ENCODE measurements at places on chromosomes 1 and 21.

DNA sequence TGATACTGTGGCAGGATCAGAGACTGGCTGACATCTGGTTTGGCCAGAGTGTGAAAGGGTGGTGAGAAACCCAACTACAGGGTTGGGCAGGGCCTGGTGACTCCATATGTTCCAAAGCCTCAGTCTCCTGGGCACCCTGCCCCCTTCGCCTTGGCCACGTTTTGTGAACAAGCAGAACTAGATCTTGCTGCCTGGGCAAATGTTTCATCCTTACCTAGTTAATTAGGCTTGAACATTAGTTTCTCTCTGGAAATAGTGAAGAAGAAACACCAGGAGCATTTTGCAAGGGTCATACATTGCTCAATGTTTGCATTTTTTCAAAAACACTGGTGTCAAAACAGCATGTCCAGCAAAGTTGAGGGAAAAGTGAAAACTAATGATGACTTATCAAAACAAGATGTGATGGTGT is 60.5 kb downstream of the MAP3K7CL start:
- no peak for DNase-seq

- no peak for DNase-seq
These were observed 47.3 kb downstream of the EIF2B3 start for GRCh38 chr1:44939061-44939460.

DNA sequence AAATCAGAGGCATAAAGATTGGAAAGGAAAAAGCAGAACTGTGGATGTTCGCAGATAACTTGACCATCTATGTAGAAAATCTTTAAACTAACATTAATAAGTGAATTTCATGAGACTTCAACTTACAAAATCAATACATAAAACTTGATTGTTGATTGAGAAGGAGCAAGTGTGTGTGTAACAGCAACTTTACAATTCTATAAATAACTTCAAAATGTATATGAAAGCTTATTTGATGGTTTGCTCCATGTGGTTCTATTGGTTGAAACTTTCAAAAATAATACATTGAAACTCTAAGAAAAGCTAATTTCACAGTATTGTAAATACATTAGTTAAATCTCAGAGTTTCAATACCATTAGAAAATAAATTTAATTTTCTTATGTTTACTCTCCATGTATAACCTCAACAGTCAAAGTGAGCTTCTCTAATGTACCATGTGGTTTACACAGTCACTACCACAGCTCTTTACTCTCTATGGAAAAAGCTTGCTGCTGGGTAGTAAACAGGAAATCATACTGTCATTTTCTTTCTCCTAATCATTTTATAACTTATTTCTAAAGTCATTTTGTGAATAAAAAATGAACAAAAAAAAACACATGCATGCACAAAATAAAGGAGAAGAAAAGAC is 12.0 kb downstream of the AKT3 start:
- no peak for DNase-seq

- no peak for DNase-seq
These were observed 3.2 kb upstream of the PROX1 start for GRCh38 chr1:213984387-213985208.

DNA sequence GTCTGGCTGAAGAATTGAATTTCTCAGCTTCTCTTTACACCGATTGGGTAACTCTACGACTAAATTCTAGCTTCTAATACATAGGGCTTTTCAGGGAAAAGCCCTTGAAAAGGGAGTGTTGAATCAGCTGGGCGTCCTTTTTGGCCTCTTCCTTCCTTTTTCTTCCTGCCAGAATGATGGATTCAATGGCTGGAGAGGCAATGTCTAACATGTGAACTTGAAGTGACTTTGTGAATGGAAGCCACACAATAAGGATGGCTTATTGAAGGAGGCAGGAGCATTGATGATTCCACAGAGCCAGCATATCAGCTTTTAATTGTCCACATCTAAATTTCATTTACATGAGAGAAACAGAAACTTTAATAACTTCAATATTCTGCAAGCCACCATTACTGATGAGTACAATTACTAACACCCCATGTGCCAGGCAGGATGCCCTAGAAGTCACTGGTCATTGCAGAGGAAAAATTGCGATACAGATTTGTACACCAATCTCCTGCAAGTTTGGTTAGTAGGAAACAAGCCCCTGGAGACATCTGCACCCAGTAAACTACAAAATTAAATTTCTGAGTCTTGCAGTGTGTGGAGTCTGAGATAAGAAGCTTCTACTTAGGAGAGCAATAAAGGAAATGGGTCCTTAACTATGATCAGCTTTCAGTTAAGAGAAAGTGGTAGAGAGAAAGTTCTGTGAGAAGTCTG is 56.1 kb downstream of the STYXL2 start:
- DNase-seq = no peak

DNA sequence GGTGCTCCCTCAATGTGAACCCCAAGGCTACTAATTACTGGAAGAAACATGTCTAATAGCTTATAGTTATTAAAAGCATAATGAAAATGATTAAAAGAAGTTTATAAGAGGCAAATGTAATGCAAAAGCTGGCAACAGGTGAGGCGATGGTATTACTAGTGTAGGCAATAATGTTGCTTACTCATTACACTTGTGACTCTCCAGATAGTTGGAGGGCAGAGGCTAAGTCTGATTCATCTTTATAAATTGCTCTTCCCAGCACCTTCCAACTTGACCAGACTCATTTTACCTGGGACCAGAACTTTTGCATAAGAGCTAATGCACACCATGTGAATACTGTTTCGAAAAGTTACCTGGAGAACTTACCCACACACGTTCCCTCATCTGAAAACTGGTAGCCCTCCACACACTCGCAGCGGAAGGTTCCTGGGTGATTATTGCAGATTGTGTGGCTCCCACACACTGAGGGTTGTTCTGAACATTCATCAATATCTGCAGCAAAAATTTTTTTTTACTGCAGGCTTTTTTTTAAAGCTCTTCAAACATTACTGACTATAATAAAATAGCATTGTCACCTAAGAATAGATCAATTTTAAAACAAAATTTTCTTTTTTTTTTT is 48.0 kb downstream of the NID1 start:
- DNase-seq = no peak

DNA sequence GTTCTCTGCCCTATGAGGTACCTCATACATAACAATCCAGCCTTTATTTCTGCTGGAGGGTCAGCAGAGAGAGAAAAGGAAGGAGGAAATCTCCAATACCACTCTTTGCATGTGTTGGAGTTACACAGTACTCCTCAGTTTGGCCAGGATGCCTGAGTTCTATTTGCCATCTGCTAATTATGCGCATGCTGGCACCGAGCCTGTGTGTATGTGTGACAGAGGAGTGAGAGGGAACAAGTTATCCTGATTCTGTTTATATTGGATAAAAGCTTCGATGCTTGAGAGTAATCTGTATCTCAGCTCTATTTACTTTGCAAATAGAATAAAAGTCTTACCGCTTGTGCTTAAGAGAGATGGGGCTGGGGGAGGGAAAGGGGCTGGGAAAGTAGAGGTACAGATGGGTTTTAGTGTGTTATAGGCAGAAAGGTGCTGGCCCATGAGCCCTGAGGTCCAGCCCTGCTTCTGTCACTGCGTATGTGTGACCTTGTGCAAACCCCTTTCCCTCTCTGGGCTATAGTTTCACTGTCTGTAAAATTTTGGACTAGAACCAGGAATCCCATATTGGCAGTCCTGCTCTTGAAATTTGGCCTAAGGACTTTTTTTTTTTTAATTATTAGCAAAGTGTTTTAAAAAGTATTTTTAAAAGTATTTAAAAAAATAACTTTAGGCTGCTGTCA is 54.5 kb upstream of the PLXNA2 start:
- no peak for DNase-seq

- DNase-seq = no peak
These were observed 78.9 kb upstream of the AK4 start for GRCh38 chr1:65069011-65069565.

DNA sequence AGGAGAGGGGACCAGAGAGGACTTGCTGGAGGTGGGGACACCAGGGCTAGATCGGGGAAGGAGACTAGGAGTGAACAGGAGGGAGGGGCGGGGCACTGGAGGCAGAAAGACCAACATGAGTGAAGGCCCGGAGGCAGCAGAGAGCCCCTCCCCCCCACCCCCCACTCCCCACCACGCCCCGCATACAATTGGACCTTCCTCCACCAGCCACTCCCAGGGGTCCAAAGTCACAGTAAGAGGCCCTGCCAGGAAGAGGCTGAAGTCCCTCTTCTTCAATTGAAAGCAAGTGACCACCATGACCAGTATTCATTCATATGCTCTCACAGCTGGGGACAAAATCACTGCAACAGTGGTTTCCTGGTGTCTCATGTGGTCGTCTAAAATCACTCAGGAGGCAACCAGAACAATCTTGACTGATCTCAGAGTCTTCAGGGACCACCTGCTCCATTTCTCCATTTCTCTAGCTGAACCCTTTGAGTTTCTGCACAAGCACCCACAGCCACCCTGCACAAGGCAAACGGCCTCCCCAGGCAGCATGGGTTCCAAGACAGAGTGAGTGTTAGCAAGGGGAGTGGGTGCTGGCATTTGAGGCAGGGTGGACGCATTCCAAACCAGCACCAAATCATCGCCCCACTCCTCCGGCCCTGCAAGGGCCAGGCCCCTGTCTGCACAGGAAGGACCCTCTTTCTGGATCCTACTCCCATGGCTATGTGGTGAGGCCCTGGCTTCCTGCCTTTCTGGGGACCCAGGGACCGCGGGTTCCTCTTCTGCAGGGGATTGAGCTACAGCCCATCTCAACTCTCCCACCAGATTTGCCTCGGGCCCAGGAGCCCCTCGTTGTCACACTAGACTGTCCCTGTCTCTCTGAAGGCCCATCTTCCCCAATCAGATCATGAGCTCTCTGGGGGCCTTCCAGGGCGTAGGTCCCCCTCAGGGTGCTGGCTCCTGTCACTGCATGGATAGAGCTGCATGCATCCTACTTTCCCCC is 17.0 kb downstream of the LAPTM5 start:
- no peak for DNase-seq

DNA sequence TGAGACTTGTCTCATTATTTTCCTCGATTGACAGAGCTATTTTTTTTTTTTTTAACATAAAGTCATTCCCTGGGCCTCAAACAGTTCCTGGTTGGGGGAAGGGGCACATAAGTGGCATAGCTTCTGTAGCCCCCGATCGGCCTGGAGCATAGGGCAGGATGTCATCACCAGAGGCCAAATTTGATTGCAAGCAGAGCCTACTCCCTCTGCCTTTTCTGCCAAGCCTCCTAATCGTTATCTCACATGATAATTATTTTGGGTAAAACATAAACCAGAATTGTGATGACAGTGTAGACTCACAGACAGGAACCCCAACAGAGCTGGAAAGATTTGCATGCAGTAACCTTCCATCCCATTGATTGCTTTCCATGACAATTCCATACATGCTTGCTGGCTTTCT is 404.8 kb downstream of the PCP4 start:
- no peak for DNase-seq

DNA sequence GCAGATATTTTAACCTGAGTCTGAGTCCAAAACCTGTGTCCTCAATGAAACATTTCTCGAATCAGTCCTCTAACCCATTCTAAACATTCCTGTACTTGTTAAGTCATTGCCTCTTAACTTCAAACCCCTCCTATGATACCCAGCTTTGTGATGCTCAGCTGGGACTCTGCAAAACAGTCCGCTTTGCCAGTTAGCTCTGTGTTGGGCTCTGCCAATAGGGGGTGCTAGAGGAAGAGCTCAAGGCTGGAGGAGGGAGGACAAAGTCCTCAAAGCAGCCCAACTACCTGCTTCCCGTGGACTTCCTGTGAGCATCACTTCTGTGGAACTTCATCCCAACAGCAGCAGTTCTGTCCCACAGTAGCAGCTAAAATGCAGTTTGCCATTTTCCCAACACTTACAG is 38.1 kb upstream of the SYT14 start:
- DNase-seq = no peak

GRCh38 chr1:21337454-21337927 is 47.2 kb upstream of the ECE1 start:
- DNase-seq = no peak

Measured in cortex of kidney (tissue), 1 donor.